HCT116 (cell line): ENCODE measurements at places on chromosomes 16 and 17.

GRCh38 chr16:4339909-4340308 is 11.2 kb downstream of the PAM16 start:
- DNase-seq, result no peak

DNA sequence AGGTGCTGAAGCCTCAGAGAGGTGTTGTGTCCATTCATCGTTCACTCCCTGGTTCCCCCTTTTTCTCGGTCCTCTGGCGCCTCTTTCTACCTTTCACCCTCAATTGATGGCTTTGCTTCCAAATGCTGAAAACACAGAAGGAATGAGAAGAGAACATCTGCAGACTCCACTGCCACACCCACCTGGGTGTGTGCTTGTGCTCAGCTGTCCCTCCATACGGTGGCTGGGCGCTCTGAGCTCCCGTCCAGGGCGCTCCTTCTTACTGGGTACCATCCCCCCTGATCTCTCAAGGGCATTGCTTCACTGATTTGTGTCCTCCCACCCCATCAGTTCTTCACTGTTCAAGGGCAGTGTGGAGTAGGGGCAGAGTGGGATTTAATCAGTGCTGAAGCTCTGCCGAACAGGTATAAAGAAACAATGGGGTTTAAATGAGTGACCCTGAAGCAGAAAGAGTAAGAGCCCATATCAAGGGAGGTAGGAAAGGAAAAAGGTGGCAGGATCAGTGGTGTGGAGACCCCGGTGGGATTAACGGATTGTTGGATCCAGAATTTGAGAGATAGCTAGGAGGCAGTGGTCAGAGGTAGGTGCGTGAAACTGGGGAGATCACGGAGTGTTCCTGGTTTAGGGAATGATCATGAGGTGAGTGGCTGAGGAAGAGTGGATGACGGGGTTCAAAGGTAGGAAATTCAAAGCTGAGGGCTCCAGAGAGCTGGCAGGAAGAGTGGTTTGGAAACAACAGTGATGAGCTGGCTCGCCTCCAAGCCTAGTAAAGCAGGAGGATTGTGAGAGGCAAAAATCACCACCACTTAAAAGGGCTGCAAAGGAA is 40.8 kb downstream of the MRTFB start:
- DNase-seq, result no peak

- no peak for DNase-seq
Measured at GRCh38 chr16:83806036-83806435, 1.7 kb upstream of the HSBP1 start.

- no peak for DNase-seq
Measured at GRCh38 chr16:69660166-69660565, 66.2 kb downstream of the NQO1 start.

GRCh38 chr17:58531661-58532554 is 17.5 kb upstream of the MTMR4 start:
- DNase-seq, result no peak

GRCh38 chr16:83791916-83792315 is 15.9 kb upstream of the HSBP1 start:
- DNase-seq, result no peak

GRCh38 chr16:22624800-22625533 is 114.3 kb downstream of the NPIPB5 start:
- DNase-seq, result no peak

DNA sequence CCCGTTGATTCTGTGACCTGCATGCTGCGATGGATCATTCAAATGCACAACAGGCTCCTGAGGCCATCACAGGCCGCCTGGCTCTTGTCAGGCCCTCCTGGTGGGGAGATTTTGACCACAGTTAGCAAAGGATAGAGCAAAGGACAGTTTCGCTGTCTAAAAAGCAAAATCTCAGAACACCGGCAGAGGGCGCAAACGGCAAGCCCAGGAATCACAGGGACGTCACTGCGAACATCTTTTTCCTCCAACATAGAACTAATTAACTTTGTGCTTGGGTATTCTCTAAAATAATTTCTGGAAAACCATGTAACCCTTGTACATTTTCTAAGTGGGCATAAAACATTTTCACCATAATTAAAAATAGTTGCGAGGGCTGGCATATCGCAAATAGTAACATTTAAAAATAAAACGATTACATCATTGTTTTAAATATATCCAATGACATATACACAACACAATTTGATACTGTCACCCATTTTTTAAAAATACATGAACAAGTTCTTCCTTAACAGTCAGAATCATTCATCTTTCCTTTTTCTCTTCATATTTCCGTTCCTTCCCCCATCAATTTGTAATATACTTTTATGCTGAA is 19.7 kb upstream of the SLC47A1 start:
- DNase-seq, result peak; percentile 75

GRCh38 chr17:8161289-8162232 is 1.2 kb downstream of the VAMP2 start:
- DNase-seq, result no peak

GRCh38 chr16:11621920-11622651 is 35.4 kb upstream of the LITAF start:
- DNase-seq, result no peak

GRCh38 chr16:56534847-56535383 is 15.1 kb upstream of the BBS2 start:
- DNase-seq, result no peak

- DNase-seq, result peak; percentile 57
Measured at GRCh38 chr17:39699818-39700147, at the start of gene ERBB2. Gene ERBB2 (plus strand): TSS chr17:39700064. CDS start chr17:39700239, 175 bp downstream.

DNA sequence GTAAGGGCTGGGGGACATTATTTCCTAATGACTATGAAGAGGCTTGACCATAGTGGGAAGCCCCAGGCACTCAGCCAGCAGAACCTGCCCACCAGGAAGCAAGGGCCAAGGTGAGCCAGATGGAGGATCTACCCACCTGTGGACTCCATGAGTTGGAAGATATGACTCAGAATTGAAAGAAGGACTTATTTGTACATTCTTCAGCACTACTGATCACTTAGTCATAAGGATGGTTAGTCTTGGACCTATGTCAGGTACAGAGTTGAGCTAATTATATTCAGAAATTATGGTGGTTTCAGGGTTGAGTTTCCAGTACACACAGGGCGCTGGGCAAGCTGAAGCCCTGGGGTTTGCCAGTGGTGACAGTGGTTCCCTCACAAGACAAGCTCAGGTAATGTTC is 24.0 kb upstream of the GRIN2A start:
- peak; percentile 8 for DNase-seq

- DNase-seq, result no peak
Measured at GRCh38 chr16:78321620-78322360, 222.3 kb downstream of the WWOX start.

- DNase-seq, result no peak
Measured at GRCh38 chr16:58196898-58197313, 1.0 kb downstream of the CSNK2A2 start.

- DNase-seq, result no peak
Measured at GRCh38 chr17:42754782-42755181, 6.2 kb upstream of the RAMP2 start.

- DNase-seq, result no peak
Measured at GRCh38 chr17:39622380-39623006, 4.3 kb upstream of the PPP1R1B start.

- DNase-seq, result no peak
Measured at GRCh38 chr17:21029036-21029435, 13.8 kb downstream of the USP22 start.

- DNase-seq, result peak; percentile 77
Measured at GRCh38 chr16:87806641-87807546, 41.1 kb upstream of the KLHDC4 start.

- no peak for DNase-seq
Measured at GRCh38 chr16:27217256-27217655, 13.9 kb downstream of the KDM8 start.

DNA sequence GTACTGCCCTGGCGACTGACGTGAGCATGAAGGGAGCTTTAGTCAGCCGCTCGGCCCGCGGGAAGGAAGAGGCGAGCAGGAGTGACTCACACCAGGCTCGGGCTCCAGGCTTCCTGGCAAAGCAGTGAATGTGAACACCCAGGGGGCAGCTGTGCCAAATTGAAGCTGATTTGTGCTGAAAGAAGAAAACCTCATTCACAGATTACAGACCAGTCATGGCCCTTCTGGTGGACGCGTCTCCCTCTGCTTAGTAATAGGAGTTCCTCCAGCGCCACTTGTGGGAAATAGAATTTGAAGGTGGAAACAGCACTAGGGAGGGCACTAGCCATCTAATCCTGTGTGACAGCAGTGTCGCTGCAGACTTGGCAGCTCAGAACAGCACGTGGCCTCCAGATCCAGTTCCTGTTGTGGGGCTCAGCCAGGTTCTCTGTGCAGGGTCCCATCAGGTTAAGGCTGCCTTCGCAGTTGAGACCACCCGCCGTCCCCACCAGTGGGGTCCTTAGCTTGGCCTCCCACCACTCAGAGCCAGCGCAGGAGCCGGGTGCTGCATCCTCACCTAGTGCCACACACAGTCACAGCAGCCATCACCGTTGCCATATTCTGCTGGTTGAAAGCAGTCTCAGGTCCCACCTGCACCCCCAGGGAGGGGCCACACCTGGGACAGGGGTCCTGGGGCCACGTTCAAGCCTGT is 164.5 kb upstream of the CHMP6 start:
- no peak for DNase-seq

DNA sequence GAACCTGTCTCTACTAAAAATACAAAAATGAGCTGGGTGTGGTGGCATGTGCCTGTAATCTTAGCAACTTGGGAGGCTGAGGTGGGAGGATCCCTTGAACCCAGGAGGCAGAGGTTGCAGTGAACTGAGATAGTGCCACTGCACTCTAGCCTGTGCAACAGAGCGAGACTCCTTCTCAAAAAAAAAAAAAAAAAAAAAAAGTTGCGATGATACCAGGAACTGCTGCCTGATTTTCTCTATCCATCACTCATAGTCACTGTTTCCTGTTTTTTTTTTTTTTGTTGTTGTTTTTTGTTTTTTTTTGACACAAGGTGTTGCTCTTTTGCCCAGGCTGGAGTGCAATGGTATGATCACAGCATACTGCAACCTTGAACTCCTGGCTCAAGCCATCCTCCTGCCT is 59.2 kb downstream of the ABCC1 start:
- DNase-seq, result no peak

DNA sequence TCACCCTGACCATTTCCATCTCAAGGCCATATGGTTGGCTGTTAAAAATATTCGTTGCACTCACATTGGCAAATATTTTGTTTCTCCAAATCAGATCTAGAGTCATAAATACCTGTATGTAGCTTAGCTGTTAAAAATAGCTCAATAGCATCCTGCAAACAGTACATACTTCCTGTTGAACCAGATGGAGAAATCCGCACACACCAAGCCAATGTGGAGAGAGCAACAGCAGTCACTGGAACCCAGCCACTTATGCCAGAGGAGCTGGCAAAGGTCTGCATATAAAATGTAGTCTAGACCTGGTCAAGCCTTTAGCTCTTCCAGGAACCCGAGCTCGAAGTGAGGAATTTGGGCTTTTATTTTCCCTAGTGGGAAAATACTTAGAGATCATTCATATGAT is 146.4 kb upstream of the KCNJ16 start:
- no peak for DNase-seq

- DNase-seq, result no peak
Measured at GRCh38 chr17:7982666-7983065, 19.7 kb upstream of the GUCY2D start.

GRCh38 chr17:80892900-80893603 is 98.6 kb upstream of the CHMP6 start:
- DNase-seq, result peak; percentile 53

DNA sequence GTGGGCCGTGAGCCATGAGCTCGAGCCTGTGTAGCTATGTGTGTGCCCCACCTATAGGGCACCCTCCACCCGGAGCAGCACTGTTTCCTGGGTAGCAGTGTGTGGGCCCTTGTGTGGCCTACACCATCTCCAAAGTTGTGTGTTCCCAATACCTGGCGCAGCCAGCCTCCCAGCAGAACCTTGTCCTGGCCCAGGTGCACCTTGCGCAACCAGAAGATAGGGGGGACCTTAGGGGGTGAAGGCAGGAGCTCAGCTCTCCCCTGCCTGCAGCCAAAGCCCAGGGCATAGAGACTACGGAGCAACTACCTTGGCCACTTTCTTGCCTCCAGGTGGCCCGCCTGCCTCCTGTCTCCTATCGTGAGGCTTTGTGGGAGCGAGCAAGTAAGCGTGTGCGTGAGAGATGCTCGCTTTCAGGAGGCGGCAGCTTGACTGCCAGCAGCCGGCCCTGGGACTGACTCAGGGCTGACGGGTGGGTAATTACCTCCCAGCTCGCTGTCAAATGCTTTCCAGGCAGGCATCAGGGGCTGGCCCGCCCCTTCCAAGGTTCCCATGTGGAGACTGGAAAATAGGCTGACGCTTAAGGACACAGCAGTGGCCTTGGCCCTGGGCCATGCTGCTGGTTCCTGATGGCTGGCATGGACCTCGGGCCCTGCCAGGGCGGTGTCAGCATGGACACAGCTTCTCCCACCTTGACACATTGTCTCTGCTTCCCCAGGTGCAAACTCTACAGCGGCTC is 19.0 kb downstream of the TRAF7 start:
- DNase-seq, result no peak

GRCh38 chr17:73534209-73534909 is 109.9 kb downstream of the SDK2 start:
- no peak for DNase-seq

- DNase-seq, result no peak
Measured at GRCh38 chr17:633641-634101, 81.0 kb downstream of the VPS53 start.

- DNase-seq, result peak; percentile 48
Measured at GRCh38 chr16:84672276-84673202, 24.2 kb downstream of the KLHL36 start.
